ENCODE measurements at places on chromosomes 2 and 18.

GRCh38 chr2:176101842-176102241 is 2.2 kb downstream of the HOXD12 start:
- DNase-seq: no peak

- no peak for DNase-seq
Measured at GRCh38 chr2:21694079-21694878, 570.5 kb downstream of the TDRD15 start.

DNA sequence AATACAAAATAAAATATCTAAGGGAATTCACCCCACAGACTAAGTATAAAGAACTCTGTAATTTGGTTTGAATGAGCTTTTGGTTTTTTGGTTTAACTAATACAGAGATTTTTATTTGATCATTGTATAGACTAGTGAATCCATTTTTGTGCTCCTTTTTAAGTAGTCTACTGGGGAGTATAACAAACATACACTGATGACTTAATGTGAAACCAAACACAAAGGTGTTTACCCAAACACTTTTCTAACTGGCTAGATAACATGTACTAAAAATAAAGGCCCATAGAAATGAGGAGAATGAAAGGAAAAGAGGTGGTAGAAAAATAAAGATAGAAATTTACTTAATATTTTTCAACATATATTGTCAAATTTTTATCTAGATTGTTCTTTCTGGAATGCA is 146.0 kb downstream of the NRXN1 start:
- DNase-seq: no peak

DNA sequence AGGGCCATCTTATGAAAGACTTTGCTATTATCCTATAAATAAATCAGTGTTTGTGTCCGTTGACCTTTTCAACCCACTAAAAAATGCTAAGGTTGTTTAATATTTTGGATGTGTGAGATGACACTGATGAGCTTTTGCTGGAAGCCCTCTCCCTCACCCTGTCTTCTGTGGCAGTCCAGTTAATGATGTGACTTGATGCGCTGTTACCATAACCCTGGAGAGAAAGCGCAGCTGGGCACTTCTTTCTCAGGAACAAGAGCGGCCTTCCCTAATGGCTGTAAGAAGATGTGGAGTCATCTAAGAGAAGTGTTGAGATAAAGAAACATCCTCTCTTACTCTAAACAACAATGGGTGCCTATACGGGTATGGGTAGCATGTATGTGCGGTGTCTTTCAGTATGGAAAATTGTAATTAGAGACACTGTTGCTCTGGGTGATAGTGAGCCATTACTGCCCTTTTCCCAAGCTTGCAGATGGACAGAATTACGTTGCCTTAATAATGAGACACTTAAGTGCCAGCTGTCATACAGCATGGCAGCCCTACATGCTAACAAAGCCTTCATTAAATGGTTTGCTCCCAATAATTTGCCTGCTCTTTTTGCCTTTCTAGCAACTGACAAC is 165.6 kb upstream of the NABP1 start:
- no peak for DNase-seq

DNA sequence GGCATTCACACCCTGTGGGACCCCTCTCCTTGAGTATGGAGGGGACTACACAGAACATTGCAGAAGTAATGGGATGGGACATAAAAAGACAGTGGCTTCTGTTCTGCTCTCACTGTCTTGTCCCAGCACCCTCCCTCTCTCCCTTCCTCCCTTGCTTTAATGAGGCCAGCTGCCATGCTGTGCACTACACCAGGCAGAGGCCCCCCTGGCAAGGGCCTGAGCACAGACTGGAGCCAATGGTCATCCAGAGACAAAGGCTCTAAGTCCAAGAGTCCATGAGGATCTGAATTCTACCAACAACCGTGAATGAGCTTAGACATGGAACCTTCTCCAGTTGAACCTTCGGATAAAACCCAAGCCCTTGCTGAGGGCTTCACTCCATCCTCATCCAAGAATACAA is 263.0 kb downstream of the NDUFA10 start:
- DNase-seq: no peak

- DNase-seq: no peak
Measured at GRCh38 chr18:22428672-22429071, 11.0 kb upstream of the CTAGE1 start.

GRCh38 chr2:236970656-236971010 is 115.1 kb upstream of the COPS8 start:
- no peak for DNase-seq

DNA sequence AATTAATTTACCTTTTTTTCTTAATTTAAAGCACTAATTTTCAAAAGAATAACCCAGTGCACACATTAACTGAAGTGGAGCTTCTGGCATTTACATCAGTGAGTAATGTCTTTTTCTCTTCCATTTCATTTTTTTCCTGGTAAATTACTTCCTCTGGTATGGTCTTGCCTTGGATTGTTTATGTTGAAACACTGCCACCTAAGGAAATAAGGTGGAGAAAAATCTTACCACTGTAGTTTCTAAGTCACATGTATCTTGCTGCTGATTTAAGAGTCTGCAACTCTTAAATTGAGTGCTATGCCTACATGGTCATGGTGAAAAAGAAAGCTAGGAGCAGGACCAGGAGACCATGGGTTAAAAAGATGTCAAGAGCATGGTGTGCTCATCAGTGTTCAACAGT is 51.0 kb downstream of the TTC27 start:
- no peak for DNase-seq

- no peak for DNase-seq
Measured at GRCh38 chr2:239311132-239312040, 89.4 kb downstream of the HDAC4 start.

DNA sequence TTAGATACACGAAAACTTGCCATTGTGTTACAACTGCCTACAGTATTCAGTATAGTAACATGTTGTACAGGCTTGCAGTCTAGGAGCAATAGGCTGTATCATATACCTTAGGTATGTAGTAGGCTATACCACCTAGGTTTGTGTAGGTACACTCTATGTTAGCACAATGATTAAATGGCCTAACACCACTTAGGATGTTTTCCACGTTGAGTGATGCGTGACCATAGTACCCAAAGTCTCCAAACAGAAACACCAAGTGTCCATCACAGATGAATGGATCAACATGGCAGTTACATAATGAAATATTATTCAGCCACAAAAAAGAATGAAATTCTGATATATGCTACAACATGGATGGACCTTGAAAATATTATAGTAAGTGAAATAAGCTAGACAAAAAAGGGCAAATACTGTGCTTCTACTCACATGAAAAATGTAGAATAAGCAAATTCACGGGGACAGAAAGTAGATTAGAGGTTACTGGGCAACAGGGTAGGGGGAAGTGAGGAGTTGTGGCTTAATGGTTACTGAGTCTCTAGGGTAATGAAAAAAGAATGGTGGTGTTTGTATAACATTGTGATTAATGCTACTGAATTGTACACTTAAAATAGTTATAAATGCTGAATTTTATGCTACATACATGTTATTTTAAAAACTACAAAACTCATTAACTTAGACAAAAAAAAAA is 62.6 kb downstream of the TMEM131 start:
- no peak for DNase-seq

GRCh38 chr2:205141381-205141780 is 540.9 kb upstream of the NRP2 start:
- no peak for DNase-seq

DNA sequence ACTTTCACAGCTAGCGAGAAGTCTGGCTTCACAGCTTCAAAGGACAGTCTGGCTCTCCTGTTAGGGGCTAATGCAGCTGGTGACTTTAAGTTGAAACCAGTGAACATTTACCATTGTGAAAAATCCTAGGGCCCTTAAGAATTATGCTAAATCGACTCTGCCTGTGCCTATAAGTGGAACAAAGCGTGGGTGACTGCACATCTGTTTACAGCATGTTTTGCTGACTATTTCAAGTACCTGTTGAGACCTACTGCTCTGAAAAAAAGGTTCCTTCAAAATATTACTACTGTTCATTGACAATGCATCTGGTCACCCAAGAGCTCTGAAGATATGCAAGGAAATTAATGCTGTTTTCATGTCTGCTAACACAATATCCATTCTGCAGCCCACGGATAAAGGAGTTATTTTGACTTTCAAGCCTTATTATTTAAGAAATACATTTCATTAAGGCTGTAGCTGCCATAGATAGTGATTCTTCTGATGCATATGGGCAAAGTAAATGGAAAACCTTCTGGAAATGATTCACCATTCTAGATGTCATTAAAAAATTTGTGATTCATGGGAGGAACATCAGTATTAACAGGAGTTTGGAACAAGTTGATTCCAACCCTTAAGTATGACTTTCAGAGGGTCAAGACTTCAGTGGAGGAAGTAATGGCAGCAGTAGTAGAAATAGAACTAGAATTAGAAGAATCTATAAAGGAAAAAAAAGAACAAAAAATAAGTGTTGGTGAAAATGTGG is 48.9 kb downstream of the POLR1A start:
- no peak for DNase-seq

GRCh38 chr2:120541553-120541932 is 194.1 kb upstream of the GLI2 start:
- DNase-seq: no peak

GRCh38 chr2:129242269-129242668 is 737.2 kb upstream of the RAB6C start:
- DNase-seq: no peak

GRCh38 chr2:179106676-179107428 is 56.9 kb upstream of the CCDC141 start:
- DNase-seq: no peak

DNA sequence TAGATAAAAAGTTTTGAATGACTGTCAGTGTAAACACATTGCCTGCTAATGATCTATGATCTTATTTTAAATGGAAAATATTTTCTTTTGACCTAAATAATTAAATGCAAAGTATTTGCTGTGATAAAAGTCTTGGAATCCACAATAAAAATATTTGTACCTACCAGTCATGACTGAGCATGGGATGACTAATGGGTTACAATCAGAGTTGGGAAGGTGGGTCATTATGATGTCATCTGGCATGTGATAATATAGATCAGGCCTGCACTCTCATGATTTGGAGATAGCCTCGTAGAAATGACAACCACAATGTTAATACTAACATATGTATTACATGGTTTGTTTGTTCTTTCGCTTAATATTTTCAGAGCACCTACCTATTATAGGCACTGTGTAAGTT is 848.8 kb upstream of the KLHL29 start:
- no peak for DNase-seq

- DNase-seq: no peak
Measured at GRCh38 chr2:235494716-235495372, 1.0 kb downstream of the AGAP1 start.

DNA sequence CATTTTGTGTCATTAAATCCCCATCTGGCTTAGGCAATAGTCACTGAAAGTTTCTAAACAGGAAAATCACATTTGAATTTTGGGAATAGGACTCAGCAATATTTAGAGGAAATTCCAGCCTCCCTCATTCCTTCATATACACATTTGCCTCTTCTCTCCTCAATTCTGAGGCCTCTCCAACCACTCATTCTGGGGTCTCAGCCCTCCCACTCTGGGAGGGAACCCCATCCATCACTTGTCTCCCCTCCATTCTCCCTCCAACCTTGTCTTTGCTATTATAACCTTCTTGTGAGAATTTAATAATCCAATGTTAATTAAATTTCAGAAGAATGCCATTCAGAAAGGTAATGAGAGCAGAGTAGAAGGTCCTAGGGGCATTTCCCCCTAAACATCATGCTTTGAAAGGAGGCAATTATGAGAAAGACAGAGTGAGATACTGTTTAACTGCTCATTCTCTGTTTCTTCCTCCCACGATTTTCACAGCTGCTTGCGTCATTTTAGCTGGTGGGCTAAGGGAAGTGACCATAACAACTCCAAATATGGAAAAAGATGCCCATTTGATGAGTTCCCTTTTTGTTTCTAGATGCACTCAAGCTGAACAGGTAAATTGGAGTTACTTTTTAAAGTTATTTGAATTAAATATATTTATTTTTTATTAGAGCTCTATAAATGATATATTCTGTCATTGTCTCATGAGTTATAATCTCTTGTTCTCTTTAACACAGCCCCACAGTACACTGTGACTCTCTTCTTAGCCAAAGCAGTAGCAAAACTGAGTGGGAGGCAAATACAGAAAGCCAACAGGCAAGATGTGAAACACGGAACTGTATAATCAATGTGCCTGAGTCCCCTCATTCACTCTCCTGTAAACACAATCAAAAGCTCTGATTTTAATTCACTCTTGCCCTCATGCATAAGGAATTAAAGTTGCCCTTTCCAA is 135.1 kb downstream of the DLGAP1 start:
- DNase-seq: no peak

DNA sequence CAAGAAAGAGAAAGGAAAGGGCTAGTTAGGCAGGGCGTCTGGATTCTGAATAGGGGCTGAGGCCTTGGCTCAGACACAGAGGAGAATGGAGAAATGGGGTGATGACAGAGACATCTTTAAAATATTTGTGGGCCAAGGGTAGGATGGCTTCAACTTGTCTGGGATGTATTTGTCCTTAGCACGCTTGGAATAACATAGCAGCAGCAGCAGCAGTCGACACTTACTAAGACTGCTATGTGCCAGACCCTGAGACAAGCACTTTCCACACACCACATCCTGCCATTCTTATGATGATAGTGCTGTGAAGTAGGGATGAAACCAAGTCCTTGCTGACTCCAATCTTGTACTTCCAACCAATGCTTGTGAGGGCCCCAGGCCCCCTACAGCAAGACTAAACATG is 2.6 kb downstream of the IL1RL1 start:
- no peak for DNase-seq

DNA sequence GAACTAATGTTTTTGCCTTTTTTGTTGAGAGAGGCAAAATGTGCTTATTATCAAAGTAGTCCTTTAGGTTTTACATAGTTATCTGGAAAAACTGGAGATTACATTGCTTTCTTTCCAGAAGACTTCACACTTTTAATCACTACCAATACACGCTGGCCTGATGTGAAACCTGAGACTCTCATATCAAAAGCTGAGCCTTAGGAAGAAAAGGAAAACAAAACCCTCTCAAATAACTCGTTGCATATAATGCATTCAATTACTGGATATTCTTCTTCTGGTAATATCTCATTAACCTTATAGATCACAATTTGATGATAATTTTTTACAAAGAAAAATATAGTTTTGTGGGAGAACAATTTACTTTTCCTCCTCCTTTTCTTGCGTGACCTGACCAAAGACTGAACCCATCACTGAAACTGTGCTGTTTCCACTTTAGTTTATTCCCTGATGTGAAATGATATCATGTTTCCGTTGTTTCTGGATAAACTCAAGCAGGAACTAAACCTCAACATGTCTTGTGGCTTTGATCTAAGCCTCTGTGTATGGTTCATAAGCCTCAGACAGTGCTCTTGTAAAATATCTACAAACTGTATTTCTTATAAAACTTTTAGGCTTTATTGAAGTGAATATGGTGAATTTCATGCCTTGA is 332.4 kb downstream of the GULP1 start:
- no peak for DNase-seq

- DNase-seq: no peak
Measured at GRCh38 chr2:109138449-109138848, 9.4 kb downstream of the SH3RF3 start.

Measured in T-helper 1 cell (primary cell).